Coronary artery (tissue), 2 donors: ENCODE measurements at places on chromosomes 5 and 9.

- no peak for DNase-seq
Observed at GRCh38 chr9:69569738-69570451, 102.3 kb downstream of the APBA1 start.

DNA sequence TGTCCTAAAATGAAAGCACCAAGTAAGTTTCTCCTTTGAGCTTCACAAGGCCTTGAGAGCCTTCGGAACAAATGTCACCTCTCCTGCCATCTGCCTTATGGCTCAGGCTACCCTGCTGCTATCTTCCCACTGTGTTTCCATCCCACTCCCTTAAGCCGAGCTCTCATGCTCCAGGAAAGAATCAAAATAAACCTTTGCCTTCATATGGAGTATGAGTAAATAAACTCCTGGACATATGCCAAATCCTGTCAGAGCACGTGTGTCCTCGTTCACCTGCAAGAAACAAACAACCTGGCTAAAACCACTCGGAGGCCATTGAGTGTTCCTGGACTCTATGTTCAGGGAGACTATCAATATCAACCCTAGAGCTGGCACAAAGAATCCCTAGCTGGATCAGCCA, 122.3 kb upstream of the CCDC112 start:
- DNase-seq: no peak

DNA sequence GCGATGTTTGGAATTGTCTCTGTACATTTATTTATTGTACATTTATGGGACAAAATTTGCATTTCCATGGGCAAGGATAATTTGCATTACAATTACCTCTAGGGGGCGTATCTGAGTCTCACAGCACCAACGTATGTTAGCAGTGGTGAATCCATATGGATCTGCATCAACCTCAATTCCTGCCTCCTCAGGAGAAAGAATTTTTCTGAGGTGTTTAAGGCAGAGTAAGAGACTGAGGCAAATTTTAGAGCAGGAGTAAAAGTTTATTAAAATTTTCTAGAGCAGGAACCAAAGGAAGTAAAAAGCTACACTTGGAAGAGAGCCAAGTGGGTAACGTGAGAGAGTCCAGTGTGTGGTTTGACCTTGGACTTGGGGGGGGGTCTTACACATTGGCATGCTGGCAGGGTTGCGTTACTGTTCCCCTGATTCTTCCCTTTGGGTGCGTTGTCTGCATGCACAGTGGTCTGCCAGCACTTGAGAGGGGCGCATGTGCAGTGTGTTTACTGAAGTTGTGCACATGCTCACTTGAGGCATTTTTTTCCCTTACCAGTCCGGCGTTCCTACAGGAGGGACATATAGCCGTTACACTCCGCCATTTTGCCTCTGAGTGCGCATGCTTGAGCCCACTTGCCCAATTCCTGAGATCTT, 21.0 kb upstream of the RAB14 start:
- no peak for DNase-seq

DNA sequence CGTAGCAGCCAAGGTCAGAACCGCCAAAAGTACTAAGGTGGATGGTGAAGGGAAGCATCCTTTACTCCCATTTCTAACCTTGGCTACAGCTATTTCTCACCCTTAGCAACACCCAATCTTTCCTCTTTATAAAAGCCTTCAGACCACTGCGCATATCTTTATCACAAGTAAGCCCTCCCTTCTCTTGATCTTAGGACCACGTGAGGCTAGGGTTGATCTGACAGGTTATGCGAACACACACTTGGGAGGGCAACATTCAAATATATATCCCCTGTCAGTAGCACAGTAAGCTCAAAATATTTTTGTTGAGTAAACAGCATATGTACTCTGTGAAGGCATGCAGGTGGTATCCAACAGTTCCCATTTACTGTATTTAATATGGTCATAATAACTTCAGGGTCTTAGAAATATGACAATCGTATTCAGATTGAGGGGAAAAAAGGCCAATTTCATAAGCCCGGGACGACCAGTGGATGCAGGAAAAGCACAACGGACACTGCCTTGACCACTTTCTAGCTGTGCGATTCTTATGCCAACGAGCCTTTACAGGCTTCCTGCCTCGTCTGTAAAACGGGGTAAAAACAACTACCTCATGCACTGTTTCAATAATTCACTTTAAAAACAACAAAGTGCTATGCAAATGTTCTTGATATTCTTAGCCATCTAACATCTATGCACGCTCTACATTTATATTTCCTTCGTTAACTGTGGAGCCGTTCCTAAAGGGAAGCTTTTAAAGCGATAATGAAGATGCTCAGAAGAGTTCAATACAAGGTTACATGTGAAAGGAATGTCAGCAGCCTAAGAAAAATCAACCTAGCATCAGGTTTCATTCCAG, 1.3 kb downstream of the ARSB start:
- DNase-seq: no peak

- no peak for DNase-seq
Observed at GRCh38 chr5:97105501-97106215, 36.8 kb downstream of the LIX1 start.

GRCh38 chr5:115543365-115544042, 1.1 kb downstream of the FEM1C start:
- DNase-seq: no peak

DNA sequence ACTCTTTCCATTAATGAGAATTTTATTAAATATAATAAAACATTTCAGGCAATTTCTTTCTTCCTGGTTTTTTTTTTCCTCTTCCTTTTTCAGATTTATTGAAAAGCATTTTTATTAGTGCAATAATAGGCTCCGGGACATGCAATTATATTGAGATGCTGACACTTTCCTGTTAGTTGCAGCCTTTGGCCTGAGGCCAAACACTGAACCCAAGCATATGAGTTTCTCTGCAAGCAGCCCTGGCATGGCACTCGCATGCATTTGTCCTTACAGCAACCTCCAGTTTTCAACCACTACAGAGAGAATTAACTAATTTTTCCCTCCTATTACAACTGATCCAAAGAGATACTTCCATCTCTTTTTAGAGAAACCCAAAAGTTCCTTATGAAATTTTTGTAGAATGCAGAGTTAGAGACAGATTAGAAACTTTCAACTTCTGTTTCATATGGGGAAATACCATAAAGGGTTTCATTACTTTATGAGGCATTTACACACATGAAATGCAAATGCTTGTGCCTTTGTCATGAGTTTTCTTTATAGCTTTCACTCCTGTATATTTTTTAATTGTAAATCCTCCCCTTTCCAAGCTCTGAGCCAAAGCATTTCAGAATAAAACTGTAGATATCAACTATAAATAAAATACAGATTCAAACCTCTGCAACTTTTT, 183.0 kb downstream of the CETN3 start:
- DNase-seq: no peak
